Cardiac septum (tissue), 1 donor: ENCODE measurements at places on chromosomes 11 and 22.

DNA sequence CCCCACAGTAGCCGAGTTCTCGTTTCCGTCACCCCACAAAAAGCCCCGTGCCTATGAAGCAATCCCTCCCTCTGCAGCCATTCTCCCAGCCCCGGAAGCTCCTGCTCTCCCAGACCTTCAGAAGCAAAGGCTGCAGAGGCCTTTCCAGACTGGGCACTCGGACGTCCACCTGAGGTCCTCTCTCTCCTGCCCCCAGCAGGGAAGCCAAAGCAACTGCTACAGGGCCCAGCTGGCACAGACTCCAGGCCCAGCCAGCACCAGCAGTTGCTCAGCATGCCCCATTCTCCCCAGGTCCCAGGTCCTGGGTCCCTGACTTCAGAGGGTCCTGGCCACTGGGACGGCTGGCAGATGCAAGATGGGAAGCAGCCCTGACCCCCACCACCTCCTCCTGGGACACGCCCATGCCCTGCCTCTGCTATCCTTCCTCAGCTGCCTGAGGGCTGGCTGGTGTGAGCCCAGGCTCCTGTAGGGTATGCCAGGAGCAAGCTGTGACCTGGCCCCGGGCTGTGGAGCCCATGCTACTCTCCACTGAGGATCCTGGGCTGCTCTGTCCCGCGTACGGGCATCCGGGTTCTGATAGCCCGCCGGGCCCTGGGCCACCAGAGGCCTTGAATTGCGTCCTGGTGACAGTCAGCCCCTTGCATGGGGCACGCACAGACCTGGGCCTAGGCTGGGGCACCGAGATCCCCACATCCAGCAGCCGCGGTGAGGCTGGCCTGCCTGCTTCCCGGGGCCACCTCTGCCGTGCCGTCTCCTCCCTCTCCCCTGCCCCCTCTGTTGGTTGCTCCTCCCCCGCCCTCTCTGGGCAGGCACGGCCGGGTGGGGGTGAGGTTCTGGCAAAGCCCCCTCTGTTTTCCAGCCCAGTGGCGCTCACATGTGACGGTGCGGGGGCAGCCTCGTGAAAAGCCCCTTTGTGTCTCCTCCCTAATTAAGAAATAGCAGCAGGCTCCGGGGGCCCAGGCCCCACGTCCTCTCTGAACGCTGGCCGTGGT, 1310.3 kb downstream of the BRD1 start:
- DNase-seq, result no peak

GRCh38 chr11:61484541-61484940, 24.0 kb upstream of the LRRC10B start:
- DNase-seq, result no peak

GRCh38 chr11:114782650-114783310, 104.5 kb downstream of the NXPE2 start:
- DNase-seq, result no peak

GRCh38 chr22:23091760-23092159, 21.4 kb downstream of the GNAZ start:
- no peak for DNase-seq

DNA sequence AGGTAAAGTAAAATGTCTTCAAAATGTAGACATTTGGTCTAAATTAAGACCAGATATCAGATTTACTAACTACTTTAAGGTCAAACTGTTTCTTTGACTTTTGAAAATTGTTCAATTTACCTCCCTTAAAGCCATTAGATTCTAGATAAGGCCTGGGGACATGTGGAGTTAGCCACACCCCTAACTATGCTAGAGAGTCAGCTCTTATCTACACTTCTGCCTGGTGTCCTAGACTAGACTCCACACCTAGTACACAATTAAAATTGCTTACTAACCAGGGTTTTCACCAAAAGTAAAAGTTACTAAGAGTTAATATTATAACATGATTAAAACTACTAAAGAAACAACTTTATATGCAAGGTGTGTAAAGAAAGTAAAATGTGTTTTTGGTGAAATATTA, 43.6 kb upstream of the DBX1 start:
- no peak for DNase-seq

GRCh38 chr22:23220485-23221350, 40.4 kb downstream of the BCR start:
- no peak for DNase-seq

GRCh38 chr11:6333095-6333494, 12.8 kb upstream of the CAVIN3 start:
- no peak for DNase-seq
